ENCODE measurements at places on chromosomes 12 and 14. TPM values are rescaled to one million over a fixed set of nuclear protein-coding genes. Genes with fewer than 3 reads are reported as not detected.

Gene CLEC14A
- total RNA-seq, result 39.7 TPM

Gene ALDH1L2
- total RNA-seq, result 21.4 TPM

Gene KLRC4
- total RNA-seq, result not detected

Gene CLEC6A
- total RNA-seq, result not detected

Gene CLEC4C
- total RNA-seq, result not detected

Gene SLC25A47
- total RNA-seq, result not detected

Gene SLC6A15
- total RNA-seq, result 6.2 TPM

Gene SMCO2
- not detected for total RNA-seq

Gene NTN4
- total RNA-seq, result 16.6 TPM

Gene LYZ
- 17.4 TPM for total RNA-seq

DNA sequence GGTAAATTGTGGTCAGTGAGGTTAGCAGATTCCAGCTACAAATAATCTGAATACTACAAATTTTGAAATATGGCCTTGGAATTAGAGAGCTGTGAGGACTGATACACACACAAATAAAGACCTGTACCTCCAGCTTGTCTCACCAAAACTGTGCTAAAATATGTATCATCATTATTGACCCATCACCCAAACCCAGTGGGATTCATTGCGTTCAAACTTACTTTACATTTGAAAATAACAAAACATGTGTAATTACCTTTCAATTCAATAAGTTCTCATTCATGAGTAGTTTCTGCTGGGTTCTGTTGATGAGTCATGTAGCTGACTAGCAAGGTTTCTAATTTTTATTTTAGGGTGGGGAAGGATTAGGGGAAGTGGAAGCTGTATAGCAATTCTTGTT, 170.9 kb downstream of the MSRB3 start:
- no peak overlapping the region for H3K27ac ChIP-seq
- H3K36me3 ChIP-seq, result no peaks in the 10 kb centered on the region
- DNase-seq, result no peak
- no peaks in the 10 kb centered on the region for H3K4me1 ChIP-seq
- no peak overlapping the region for H3K4me3 ChIP-seq

- no peaks in the 10 kb centered on the region for H3K27me3 ChIP-seq
- H3K36me3 ChIP-seq, result no peaks in the 10 kb centered on the region
- H3K4me1 ChIP-seq, result no peaks in the 10 kb centered on the region
- no peak overlapping the region for H3K27ac ChIP-seq
Observed at GRCh38 chr12:59972905-59973304, 377.1 kb downstream of the SLC16A7 start.

- H3K27me3 ChIP-seq, result no peaks in the 10 kb centered on the region
- H3K36me3 ChIP-seq, result no peaks in the 10 kb centered on the region
- no peak overlapping the region for H3K27ac ChIP-seq
- H3K4me1 ChIP-seq, result no peaks in the 10 kb centered on the region
- H3K4me3 ChIP-seq, result no peak overlapping the region
Observed at GRCh38 chr12:43318021-43318420, 234.0 kb downstream of the ADAMTS20 start.

GRCh38 chr14:64644629-64645028, 59.6 kb upstream of the PLEKHG3 start:
- peak overlapping the region; percentile 85 for H3K27ac ChIP-seq
- no peak overlapping the region for H3K4me3 ChIP-seq
- DNase-seq, result no peak
- no peaks in the 10 kb centered on the region for H3K27me3 ChIP-seq
- no peaks in the 10 kb centered on the region for H3K36me3 ChIP-seq

DNA sequence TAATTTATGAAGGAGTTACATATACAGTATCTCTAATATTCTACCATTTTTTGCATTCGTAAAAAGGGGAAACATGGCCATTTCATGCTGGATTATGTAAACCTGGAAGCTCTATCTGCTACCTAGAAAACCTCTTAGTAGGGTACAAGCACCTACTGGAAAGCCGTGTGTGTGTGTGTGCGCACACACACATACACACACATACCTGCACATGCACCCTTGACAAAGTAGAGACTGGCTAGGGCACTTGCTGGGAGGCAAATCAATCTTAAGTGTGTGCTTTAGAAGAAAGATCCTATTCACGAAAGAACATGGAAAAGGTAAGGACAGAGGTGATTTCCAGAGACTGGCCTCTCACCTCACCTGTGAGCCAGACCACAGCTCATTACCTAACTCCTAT, 190.8 kb downstream of the SLC5A8 start:
- no peak overlapping the region for H3K27ac ChIP-seq
- no peaks in the 10 kb centered on the region for H3K4me1 ChIP-seq
- DNase-seq, result no peak
- no peaks in the 10 kb centered on the region for H3K36me3 ChIP-seq

DNA sequence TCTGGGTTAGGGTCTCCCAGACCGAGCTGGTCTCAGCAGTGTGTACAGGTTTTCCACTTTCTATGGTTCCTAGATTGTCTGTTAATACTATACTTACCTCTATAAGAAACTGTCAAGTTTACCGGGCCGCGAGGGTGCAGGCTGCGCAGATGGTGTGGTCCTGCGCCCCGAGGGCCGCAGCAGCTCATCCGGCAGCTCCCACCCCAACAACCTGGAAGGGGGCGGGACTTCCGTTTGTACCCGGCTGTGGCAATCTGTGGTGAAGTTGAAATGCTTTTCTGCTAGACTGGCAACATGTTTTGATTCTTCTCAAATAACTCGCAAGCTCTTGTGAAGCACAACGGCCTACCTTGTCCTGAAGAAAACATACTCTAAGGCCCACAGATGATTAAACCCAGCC, at the start of gene CLEC9A:
Gene CLEC9A, plus strand, starts transcription at position 237 of the 400 bp plus-strand sequence. CDS start 22,006 bp downstream, outside the sequence.
- H3K36me3 ChIP-seq, result no peaks in the 10 kb centered on the region
- no peak within 1 kb of the TSS for H3K4me3 ChIP-seq
- no peaks in the 10 kb centered on the region for H3K27me3 ChIP-seq
- DNase-seq, result no peak
- no peaks in the 10 kb centered on the region for H3K4me1 ChIP-seq

DNA sequence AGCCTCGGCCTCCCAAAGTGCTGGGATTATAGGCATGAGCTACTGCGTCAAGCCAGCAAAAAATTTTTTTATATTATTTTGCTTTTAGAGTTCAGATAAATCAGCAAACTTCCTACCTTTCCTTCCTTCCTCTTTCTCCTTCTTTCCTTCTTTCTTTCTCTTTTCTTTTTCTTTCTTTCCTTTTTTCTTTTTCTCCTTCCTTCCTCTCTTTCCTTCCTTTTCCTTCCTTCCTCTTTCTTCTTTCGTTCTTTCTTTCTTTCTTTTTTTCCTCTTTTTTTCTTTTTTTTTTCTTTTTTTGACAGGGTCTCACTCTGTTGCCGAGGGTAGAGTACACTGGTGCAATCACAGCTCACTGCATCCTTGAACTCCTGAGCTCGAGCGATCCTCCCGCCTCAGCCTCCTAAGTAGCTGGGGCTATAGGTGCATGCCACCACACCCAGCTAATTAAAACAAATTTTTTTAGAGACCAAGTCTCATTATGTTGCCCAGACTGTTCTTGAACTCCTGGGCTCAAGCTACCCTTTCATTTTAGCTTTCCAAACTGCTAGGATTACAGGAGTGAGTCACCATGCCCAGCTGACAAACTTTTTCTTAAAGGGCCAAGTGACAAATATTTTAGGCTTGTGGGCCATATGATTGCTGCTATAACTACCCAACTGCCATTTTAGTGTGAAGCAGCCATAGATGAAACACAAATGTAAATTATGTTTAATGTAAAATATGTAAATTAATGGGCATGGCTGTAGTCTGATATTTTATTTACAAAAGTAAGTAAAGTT, 7.1 kb upstream of the WASHC4 start:
- no peaks in the 10 kb centered on the region for H3K27me3 ChIP-seq
- no peak for DNase-seq
- H3K36me3 ChIP-seq, result no peaks in the 10 kb centered on the region
- no peaks in the 10 kb centered on the region for H3K4me1 ChIP-seq
- no peak overlapping the region for H3K4me3 ChIP-seq

GRCh38 chr14:64821651-64822050, 58.1 kb downstream of the SPTB start:
- no peaks in the 10 kb centered on the region for H3K27me3 ChIP-seq
- H3K36me3 ChIP-seq, result no peaks in the 10 kb centered on the region
- DNase-seq, result no peak
- H3K27ac ChIP-seq, result no peak overlapping the region

- no peaks in the 10 kb centered on the region for H3K36me3 ChIP-seq
- H3K27me3 ChIP-seq, result no peaks in the 10 kb centered on the region
- no peaks in the 10 kb centered on the region for H3K4me1 ChIP-seq
- DNase-seq, result peak; percentile 33
- H3K27ac ChIP-seq, result peak overlapping the region; percentile 55
Observed at GRCh38 chr12:56941299-56942017, 7.2 kb upstream of the SDR9C7 start.
